ENCODE measurements at places on chromosomes 7 and 10. TPM values are rescaled to one million over a fixed set of nuclear protein-coding genes. Genes with fewer than 3 reads are reported as not detected.

The GPR141 gene
- not detected for total RNA-seq

The SAP25 gene
- total RNA-seq, result 0.73 TPM

The AKR1C8 gene
- not detected for total RNA-seq

The CALY gene
- total RNA-seq, result not detected

The FRMPD2 gene
- not detected for total RNA-seq

The OTUD1 gene
- 4.1 TPM for total RNA-seq

The ATOH7 gene
- total RNA-seq, result 0.34 TPM
